Hepatic stellate cell (primary cell): ENCODE measurements at places on chromosomes 16 and 17.

DNA sequence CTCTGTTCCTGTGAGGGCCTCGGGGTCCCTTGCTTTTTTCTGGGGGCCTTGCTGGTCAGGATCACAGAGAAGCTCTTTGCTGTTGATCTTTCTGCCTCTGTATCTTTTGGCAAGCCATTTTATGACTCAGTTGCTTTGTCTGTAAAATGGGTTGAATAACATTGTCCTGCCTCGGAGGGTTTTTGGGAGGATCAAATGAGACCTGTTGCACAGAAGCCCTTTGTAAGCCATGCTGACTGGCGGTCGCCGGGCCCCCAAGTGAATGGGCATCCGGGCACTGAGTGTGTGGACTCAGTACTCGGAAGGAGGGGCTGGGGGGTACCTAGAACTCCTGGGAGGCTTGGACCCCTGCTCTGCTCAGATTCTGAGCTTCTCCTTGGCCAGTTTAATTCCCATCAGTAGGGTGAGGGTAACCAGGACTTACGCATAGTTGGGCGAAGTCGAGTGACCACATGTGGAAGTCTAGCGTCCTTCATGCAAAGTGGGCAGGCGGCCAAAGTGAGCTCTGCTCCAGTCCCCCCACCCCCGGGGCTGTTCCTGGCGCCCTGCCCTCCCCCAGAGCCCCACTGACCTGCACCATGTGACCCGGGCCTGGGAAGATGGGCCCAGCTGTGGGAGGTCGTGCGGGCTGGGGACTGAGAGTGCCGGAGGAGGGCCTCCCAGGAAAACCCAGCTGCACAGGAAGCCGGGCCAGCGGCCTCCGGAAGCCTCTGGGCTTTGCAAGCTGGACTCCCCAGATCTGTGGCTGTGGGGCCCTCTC, 284.0 kb downstream of the SEC14L1 start:
- peak; percentile 87 for DNase-seq

DNA sequence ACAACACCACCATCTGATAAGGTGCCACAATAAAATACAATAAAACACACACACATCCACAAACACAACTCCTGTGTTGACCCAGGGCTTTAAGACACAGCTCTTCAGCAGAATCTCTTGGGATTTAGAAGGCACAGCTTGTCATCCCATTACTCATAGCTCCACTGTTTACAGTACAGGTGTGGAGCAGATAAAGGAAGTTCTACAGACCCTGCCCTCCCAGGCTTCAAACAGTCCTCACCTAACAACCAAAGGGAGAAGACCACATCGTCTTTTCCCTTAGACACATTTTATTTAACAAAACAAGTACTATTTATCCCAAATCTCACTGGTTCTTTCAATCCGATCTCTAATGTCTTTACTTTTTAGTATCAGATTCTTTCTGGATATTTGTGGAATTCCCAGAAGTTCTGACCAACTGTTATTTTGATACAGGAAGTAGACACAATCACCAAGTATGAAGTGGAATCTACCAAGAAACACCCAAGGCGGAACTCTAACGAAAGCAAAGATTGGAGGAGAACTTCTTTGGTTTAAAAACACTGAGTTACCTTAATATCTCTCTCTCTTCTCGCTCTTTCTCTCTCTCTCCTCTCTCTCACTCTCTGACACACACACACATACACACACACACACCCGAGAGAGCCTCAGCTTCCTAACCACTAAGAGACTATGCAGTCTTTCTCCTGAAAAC, 46.1 kb downstream of the CYTH1 start:
- DNase-seq = no peak

DNA sequence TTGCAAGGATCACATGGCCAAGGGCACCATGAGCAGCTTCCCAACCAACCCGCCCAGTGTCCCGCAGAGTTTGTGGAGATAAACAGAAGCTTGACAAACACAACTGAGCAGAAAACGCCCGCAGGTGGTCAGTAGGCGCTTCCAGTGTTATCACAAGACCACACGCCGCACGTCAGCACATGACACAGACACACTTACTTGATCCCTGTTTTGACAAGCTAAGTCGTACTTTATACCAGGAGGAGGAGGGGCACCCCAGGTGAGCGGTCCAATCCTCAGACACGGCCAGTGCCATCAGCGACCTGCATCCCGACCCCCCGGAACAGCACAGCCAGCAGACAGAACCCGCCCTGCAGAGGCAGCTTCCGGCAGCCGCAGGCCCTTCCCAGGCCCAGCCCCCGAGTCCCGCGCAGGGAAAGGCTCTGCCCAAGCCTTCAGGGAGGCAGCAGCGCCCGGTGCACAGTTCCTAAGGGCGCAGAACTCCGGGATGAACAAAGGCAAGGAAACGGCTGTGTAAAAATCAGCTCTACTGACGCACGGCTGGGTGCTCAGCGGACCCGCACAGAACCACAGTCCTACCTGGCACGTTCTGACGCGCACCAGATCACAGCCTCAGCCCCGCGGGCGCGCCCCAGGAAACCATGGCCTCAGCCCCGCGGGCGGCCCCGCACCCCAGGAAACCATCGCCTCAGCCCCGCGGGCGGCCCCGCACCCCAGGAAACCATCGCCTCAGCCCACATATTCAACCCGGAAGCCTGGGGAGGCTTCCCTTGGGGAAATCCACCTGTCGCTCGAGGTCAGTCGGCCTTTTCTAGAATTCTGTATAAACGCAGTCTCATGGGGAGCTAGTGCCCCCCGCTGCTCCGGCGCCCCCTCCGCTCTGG, 27.8 kb downstream of the AXIN1 start:
- no peak for DNase-seq

GRCh38 chr17:41865596-41865893, 322 bp upstream of the KLHL11 start:
- no peak for DNase-seq

DNA sequence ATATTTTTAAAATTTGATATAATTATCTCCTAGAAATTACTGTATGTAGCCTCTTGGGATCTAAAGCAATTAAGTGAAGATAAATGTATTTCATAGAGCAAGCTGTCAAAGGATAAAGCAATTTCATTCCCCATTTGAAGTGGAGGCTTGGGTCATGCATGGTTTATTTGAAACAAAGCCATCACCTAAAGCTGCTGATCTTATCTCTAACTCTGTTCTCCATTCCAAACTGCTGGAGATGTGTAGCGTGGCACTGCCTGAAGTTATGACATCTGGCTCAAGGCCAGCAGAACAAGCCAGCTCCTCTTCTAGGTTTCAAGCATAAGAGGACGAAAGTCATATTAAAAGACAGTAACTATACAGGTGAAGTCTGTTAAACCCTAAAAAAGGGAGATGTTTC, 83.9 kb downstream of the HIC1 start:
- DNase-seq = no peak

GRCh38 chr16:12951392-12951791, 50.0 kb downstream of the SHISA9 start:
- no peak for DNase-seq

- peak; percentile 13 for DNase-seq
Observed at GRCh38 chr16:50102051-50102746, 36.4 kb downstream of the HEATR3 start.

DNA sequence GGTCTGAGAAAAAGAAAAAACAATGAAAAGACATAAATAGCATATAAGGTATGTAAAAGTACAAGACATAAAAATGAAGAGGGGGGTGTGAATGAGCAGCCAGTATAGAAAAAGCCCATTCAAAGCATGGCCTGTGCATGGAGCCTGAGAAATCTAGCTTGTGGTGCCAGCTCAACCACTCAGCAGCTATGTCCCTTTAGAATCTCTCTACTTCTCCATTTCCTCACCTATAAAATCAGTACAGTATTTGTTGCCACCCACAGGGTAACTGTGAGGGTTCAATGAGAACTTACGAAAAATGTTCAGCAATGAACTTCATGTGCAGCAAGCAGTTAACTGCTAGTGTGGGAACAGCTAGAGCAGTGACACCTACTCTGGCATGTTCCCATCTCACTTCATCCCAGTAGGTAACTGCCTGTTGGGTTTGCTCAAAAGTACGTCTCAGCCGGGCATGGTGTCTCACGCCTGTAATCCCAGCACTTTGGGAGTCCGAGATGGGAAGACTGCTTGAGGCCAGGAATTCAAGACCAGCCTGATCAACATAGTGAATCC, 15.3 kb downstream of the CYTH1 start:
- DNase-seq = no peak
